ENCODE measurements at places on chromosomes 16 and 17.

DNA sequence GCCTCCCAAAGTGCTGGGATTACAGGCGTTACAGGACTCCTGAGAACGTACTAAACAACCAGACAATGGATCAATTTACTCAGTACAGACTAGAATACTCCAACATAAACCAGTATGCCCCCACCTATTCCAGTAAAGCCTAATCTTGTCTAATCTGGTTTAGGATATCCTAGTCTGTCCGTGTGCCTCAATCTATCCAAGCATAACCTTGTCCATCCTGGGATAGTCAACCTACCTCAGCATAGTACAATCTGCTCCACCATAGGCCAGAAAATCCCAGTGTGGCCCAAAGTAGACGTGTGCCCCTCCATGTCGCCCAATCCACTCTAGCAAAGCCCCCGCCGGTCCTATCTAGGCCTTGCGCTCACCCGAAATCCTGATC, 625 bp downstream of the DVL2 start:
- no peak for DNase-seq

DNA sequence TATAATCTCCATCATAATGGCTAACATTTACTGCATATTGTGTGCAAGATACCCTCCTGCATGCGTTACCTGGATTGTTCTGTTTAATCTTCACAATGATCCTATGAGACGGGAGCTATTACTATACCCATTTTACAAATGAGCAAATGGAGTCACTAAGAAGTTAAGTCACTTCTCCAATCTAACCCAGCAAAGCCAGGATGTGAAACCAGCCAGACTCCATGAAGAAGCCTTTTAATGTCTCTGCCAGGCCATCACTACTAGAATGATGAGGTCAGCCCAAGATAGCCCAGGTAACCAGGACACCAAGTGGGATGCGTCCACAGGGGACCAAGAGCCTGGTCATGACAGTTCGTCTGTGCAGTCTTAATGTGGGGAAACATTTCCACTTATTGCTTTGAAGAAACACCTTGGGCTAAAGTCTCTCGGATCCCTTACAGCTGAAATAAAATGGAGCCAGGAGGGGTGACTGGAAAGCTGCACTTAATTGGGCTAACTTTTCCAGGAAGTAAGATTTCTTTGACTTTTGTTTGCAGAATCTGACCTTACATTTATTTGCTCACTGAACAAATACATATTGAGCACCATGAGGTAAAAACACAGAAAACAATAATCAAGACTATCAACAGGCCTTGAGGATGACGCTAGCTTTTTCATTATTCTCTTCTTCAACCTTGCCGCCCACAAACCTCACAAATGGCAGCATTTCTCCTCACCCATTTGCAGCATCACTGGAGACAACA, 926 bp upstream of the SHCBP1 start:
- DNase-seq = no peak

DNA sequence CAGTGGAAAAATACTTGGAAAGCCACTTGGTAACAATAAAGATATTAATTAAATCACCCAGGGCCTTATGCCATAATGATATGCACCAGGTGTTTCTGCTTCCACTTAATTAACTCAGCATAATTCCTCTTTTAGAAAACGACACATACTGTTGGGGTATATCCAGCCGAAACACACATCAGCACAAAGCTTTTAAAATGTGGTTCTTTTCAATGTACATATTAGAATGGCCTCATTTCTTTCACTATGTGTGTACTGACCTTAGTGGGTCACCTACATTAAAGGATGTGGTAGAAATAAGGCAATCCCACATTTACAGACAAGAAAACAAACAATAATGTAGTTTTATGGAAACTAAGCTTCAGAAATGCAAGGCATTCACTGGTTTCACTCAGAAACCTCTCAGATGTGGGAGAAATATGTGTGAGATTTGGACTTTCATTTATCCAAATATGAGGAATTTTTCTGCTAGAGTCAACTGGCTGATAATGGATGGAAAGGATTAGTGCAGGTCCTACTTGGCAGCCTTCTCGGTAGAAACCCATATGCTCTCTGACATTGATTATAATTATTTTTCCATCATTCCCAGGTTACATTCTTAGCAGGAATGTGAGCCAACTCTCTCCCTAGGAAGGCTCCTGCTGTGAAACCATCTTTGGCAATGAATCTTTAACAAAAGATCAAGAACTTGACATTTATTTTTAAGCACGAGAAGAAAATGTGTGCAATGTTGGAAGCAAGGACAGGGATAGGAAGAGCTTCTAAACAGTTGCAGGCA, 66.7 kb upstream of the DHX40 start:
- no peak for DNase-seq

GRCh38 chr17:69141431-69142174, at the start of gene ABCA6:
TSS of gene ABCA6 (minus strand) at chr17:69141895. CDS start at chr17:69140703, 1,192 bp downstream.
- peak; percentile 37 for DNase-seq

- DNase-seq = no peak
Observed at GRCh38 chr16:58862334-58863021, 128.4 kb upstream of the GOT2 start.

DNA sequence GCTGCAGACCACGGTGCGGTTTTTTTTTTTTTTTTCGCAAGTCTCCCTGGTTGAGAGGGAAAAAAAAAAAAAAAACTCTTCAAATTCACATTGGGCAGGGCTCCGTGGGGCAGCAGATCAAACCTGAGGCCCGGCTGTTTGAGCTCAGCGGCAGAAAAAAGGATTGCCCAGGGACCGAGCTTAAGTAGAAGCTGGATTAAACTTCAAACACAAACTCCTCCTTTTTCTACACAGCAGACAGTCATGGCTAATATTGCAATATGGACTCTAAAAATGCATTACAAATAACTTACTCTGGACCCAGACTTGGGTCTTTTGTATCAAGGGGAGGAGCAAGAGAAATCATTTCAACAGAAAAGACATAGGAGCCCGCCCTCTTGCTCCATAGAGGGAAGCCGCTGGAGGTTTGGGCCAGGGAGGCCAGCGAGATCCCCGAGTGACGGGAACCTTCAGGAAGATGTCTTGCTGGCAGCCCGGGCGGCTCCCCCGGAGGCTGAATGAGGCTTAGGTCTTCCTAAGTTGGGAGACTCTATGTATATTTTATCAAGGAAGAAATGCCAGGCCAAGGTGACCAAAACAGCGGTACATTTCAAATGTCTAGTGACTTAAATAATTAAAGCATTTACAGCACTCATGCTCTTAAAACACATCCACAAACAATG, 167.7 kb downstream of the ZNF423 start:
- DNase-seq = no peak

- peak; percentile 62 for DNase-seq
Observed at GRCh38 chr17:76725580-76726230, 701 bp downstream of the JMJD6 start.

DNA sequence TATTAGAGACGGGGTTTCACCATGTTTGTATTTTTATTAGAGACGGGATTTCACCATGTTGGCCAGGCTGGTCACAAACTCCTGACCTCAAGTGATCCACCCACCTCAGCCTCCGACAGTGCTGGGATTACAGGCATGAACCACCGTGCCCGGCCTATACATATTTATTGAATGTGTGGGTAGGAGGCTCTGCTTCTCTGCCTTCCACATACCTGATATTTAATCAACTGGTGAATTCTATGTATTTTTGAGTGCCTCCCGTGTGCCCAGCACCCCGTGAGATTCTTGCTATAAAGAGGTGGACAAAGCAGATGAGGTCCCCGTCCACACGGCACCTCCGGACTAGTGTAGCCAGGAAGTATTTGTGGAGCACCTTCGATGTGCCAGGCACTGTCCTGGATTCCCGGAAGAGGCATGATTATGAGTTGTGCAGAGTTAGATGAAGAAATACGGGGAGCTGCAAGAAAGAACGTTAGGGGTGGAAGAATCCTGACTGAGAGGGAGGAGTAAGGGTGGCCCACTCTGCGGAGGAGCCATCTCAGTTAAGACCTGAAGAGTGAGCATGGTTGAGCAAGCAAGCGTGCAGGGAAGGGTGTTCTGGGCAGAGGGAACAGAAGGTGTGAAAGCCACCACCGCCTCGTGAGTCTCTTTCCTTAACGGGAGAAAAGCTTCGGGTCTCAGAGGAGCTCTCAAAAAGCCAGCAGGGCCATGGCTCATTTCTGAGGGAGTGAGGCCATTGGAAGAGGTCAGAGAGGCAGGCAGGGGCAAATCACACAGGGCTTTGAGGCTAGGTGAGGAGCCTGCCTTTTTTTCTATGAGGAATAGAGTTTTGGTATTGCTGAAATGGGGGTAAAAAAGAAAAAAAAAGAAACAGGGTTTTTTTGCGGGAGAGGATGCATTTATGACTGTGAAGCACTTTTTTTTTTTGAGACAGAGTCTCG, 21.2 kb downstream of the CRISPLD2 start:
- no peak for DNase-seq

DNA sequence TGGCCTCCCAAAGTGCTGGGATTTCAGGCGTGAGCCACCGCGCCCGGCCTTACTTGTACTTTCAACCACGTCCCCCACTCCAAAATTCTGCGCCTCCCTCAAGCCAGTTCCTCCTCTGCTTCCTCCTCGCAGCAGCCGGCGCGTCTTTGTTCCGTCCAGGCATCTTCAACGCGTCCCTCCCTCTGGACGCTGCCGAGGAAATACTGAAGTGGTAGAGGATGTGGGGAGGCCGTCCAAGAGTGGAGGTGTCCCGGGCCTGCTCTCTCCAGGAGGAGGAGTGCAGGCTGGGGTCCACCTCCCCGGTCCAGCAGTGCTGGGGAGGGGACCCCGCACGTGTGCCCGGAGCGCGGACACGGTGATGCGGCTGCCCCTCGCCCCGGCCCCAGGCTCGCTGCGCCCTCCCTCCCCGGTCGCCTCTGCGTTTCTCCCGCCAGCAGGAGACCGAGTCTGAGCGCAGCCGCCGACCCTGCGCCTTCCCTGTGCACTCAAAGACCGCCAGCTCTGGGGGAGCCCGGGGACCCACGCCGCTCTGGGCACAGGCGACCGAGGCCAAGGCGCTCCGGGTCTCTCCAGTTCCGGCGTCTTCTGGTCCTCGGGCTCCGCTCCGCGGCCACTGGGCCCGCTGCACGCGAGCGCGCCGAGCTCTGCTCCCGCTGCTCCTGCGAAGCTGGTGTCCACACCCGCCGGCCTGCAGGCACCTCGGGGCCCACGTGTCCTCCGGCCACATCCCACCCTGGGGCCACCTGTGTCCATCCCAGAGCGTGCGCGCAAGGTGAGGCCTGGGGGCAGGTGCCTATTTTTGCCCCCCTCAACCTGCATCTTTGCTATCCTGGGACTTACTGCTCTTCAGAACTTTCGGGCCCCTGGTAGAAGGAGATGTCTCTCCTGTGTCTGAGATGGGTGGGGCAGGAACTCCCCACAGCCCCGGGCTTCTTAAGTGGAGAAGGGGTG, 31.7 kb downstream of the OSBPL7 start:
- peak; percentile 92 for DNase-seq
